CD4-positive, alpha-beta T cell treated with Interleukin-12 subunit alpha and Interleukin-12 subunit beta, for 1 hour (primary cell): ENCODE measurements at places on chromosomes 11 and 22.

DNA sequence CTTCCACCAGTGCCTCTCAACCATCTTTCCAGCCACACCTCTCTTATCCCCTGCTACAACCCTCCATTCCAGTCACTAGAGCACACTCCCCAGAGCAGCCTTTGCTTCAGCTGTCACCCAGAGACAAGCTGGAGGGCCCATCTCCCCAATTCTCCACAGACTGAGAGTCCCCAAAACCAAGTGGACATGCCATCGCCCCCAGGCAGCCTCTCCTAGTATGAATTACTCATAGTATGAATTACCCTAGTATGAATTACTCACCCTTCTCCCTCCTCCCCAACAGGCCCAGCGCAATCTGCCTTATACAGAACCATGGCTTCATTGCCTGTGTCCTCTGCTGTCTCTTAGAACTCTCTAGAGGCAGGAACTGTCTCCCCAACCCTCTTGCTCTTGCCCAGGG, 24.8 kb downstream of the MYH9 start:
- no peak for DNase-seq

GRCh38 chr11:120195601-120196320, 15.1 kb upstream of the OAF start:
- DNase-seq, result no peak

- DNase-seq, result no peak
Observed at GRCh38 chr11:32034149-32034548, 56.7 kb upstream of the RCN1 start.

DNA sequence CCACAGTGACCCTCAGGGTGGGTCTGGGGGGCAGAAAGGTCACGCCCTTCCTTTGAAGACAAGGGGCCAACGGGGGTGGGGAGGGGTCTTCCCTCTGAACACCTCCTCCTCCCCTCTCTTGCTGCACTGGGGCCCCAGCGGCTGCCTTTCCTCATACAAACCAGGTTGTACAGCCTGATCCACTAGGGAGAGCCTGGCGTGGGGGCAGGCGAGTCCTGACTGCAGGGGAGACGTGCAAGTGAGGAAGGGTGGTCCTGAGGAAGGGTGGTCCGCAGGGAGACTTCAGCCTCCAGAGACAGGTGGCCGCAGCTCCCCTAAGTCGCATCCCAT, 43.6 kb upstream of the LINC01488 start:
- no peak for DNase-seq

DNA sequence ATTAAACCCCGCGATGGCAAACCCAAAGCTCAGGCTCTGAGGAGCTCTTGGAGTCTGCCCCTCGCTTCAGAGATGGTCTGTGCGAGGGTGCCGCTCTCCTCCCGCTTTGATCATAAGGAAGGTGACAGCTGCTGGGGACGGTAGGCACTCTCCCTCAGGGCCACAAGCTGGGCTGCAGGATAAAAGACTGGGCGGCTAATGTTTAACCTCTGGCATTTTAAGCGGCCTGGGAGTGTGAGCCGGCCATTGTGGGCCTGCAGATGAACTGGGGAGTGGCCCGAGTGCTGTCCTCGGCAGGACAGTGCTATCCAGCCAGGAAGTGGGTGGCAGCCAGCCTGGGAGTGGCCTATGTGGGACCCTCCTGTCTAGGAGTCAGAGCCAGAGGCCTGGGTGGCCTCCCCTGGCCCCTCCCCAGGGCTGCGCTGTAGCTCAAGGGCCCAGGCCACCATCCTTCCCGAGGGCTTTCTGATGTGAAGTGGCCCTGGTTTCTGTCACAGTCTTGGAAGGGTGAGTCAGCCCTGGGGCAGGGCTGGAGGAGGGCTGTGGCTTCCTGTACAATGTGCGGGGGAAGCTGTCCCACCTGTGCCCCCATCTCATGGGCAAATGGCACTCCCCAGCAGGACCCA, 58.7 kb upstream of the PRODH start:
- DNase-seq, result no peak

- DNase-seq, result no peak
Observed at GRCh38 chr11:44104481-44105294, 9.2 kb downstream of the EXT2 start.
